IMR-90 (cell line): ENCODE measurements at places on chromosomes 2 and 18. TPM values are rescaled to one million over a fixed set of nuclear protein-coding genes. Genes with fewer than 3 reads are reported as not detected.

The ELOA2 gene
- not detected in 2 replicates for total RNA-seq

The PUM2 gene
- total RNA-seq: 35.6 and 38.4 TPM in 2 replicates

The EML6 gene
- 0.18 and 0.28 TPM in 2 replicates for total RNA-seq

The UGT1A3 gene
- not detected in 2 replicates for total RNA-seq

The SLC8A1 gene
- 57.0 and 86.1 TPM in 2 replicates for total RNA-seq

The RUFY4 gene
- not detected in 2 replicates for total RNA-seq

The MC5R gene
- not detected in 2 replicates for total RNA-seq

The PDCD1 gene
- not detected in 2 replicates for total RNA-seq

The PROKR1 gene
- not detected in 2 replicates for total RNA-seq

The GMCL1 gene
- total RNA-seq: 3.4 and 6.1 TPM in 2 replicates

The DSG4 gene
- total RNA-seq: not detected in 2 replicates

The CDH7 gene
- total RNA-seq: not detected in 2 replicates

The CHCHD5 gene
- 4.8 and 8.1 TPM in 2 replicates for total RNA-seq

The TANC1 gene
- total RNA-seq: 12.8 and 12.9 TPM in 2 replicates

The CRYGD gene
- not detected in 2 replicates for total RNA-seq

The MPP4 gene
- total RNA-seq: 11.1 and 14.9 TPM in 2 replicates

The UBXN4 gene
- total RNA-seq: 49.1 and 64.7 TPM in 2 replicates

The APCDD1 gene
- total RNA-seq: 0.83 and 1.1 TPM in 2 replicates

The EFR3B gene
- 0.90 and 1.1 TPM in 2 replicates for total RNA-seq

The GALR1 gene
- not detected in 2 replicates for total RNA-seq

The OSR1 gene
- 12.4 and 14.7 TPM in 2 replicates for total RNA-seq

The C1GALT1C1L gene
- 0.28 and 0.36 TPM in 2 replicates for total RNA-seq

The KCNK3 gene
- under 0.01 TPM in 2 replicates for total RNA-seq
